CD4-positive, alpha-beta T cell (primary cell): ENCODE measurements at places on chromosomes 6 and 20.
A peak's percentile ranks its signal among the peaks of the same experiment; 100 is the strongest.

DNA sequence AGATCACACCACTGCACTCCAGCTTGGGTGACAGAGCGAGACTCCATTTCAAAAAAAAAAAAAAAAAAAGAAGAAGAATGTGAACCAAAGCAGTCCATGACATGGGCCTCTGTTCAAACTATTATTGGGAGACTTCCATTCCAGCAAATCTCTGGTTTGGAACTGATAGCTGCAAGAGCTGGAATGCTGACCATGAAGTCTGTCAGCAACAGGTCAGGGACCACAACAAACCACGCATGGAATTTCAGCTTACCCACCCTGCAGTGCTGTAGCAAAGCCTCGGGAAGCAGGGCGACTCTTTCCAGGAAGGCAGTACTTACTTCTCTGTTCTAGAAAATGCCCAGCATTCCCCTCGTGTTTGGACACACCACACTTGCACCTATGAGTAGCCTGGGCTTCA, 34.1 kb upstream of the TBC1D7 start:
- no peak for DNase-seq

DNA sequence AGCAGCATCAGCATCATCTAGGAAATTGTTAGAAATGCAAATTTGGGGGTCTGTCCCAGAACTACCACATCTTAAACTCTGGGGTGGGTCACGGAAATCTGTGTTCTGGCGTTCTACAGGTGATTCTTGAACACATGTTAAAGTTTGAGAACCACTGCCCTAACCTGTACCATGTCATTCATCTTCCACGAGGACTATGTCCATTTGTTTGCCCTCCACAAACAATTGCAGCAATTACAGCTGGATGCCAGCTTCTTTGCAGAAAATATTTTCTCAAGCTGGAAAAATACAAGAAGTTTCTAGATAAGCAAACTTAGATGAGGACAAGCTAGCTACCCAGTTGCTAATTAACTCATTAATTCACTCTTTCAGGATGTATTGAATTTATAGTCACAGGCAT, 54.1 kb downstream of the MAFB start:
- DNase-seq = no peak

GRCh38 chr6:32151863-32152768, at the start of gene PRRT1:
PRRT1 (minus strand) TSS chr6:32151939; CDS start chr6:32151827, 112 bp downstream.
- no peak for DNase-seq

- DNase-seq = no peak
Observed at GRCh38 chr6:123529843-123530242, 106.9 kb downstream of the TRDN start.

DNA sequence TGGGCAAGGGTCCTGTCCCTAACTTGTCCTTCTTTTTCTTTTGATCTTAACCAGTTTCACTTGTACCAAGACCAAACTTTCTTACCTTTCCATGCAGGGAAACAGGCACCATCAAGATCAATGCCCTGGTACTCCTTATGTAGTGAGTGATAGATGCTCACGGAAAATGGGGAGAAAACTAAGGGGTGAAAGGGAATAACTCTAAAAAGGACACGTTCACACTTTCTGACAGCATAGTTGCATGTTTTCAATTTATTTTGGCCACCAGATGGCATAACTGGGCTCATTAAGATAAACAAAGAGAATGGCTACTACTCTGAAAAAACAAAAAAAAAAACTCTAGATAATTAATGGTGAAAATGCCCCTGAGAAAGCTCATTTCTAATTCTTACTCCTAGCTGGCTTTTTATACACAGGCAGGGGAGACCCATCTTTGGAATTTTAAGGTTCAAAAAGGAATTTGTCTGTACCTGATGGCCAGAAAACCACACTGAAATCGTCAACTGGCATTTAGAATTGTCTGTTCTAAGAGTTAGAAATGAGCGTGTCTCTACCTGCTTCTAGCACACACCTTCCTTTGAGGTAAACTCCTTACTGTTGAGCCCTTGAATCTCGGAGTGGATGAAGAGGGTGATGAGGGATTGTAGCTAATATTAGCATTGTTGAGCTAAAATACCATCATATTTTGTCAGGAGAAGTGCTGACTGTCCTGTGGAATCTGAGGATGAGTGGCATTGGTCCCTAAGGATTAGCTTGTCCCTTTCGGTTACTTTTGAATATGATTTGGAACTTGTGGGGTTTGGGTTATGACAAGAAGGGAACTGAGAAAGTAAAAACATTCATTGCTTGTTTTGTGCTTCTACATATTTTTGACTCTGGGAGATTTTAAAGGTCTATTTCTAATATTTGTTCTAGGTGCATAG, 62.2 kb upstream of the DDR1 start:
- DNase-seq = no peak

DNA sequence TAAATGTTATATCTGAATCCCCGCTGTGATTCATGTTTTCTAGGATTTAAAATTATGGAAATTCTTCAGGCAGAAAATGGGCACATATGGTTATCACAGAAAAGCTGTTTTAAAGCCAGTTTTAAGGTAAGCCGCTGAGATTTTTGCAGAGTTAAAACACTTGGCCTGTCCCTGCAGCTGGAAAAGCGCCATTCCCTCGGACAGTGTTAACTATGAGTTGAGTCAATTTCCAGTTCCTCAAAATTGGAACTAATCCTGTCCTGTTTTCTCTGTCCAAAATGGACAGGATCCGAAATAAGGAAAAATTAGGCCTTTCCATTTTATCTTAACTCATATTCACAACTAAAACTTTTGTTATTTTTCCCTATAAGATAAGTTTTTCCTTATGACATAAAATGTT, 225.2 kb downstream of the SAMD5 start:
- DNase-seq = no peak

GRCh38 chr6:105990151-105990550, 96.0 kb upstream of the PRDM1 start:
- DNase-seq = no peak

DNA sequence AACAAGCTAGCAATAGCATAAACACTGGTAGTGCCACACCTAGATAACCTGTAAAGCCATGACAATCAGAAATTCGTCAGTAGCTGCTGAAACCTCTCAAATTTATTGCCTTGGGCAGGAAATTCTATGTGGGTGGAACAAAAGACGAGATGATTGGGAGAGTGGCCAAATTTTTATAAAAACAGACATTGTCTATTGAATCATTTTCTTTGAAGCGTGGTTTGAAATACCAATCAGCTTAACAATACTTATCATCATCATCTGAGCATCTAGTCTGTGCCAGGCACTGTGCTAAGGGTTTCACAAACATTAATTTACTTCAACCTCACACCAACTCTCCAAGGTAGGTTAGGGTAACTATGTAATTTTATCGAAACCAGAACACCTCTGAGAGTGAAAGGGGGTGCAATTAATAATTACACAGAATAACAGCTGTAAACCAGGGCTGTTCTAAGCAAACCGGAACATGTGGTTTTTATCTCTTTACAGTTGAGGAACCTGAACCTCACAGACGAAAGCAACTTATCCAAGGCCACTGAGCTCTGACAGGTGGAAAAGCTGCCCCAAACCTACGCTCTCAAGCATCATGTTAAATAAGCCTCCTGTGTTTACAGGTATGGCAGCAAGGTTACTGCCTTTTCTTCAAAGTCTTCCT, 43.4 kb downstream of the NHSL1 start:
- peak; percentile 5 for DNase-seq

DNA sequence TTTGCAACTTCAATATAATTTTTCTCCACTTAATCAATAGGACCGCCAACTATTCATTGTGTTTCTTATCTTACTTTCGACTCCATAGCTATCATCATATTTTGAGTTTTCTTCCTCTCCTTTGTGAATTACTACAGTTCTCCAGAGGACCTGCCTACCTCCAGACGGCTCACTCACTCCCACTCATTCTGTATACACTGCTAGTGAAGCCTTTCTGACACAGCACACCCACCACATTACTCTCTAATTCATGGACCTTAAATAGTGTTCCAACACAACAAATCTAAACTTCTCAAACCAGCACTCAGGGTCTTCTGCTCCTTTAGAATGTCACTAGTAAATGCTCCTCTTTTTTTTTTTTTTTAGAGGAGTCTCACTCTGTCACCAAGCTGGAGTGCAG, 23.8 kb downstream of the FKBP5 start:
- no peak for DNase-seq

- DNase-seq = no peak
Observed at GRCh38 chr6:75145211-75145610, 60.6 kb downstream of the COL12A1 start.

DNA sequence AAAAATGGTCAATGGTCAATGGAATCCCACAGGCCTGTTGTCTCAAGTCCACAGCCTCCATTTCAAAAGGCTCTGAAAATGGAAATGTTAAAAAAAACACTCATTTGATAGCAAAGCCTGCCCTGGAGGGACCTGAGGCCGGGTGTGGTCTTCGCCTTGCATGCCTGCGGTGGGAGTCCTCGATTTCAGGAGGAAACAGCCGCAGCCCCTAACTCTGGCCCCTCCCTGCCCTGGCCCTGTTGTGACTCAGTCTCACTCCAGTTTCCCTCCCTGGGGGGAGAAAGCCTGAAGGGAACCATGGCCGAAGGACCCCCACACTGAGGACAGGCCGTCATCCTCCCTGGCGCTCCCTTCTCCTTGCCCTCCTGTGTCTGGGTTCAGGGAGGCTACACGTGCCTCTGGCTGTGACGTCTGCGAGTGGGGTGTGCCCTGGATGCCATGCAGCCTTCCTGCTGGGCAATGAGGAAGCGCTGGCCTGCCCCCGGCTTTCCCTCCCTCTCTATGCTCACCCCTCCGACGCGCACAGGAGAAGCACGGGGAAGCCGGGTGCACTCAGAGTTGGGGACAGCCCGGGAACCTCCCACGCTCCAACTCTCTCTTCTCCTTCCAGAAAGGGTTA, 9.2 kb downstream of the BHLHE23 start:
- no peak for DNase-seq

DNA sequence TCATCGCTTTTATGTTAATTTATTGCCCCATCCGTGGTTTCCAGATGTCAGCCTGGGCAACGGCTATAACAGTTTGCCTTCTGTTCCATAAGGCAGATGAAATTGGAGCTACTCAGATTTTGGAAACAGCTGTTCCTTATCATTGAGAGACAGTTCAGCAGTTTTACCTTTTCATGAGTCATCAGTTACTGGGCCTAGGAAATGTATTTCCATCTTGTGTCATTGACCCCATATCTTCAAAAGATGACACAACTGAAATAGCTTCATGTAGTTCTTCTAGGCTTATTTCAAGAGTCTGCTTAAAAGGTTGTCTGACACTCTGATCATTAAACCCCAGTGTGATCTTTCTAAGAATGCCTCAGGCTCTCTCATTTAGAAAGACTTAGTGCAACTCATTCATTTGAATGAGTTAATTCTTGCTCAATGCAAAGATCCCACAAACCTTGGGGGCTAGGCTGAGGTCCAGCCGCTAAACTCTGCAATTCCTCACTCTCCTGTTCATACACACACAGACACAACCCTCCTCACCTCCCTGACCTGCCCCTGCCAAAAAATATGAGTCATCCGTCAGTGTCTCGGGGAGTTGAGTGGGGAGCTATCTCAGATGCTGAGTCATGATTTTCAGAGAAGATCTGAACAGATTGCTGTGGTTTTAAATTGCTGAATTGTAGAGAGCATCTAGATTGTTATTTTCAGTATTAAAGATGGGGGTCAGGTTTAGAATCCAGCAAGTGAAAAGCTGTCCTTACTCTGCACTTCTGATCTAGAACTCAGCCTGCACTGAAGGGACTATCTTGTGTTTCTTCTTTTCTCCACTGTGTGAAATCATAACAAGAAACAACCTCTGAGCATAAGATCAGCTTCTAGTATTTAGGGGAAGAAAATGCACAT, 61.8 kb downstream of the RPP40 start:
- peak; percentile 26 for DNase-seq
